EL (cell line): ENCODE measurements at places on chromosomes 5 and 9.

DNA sequence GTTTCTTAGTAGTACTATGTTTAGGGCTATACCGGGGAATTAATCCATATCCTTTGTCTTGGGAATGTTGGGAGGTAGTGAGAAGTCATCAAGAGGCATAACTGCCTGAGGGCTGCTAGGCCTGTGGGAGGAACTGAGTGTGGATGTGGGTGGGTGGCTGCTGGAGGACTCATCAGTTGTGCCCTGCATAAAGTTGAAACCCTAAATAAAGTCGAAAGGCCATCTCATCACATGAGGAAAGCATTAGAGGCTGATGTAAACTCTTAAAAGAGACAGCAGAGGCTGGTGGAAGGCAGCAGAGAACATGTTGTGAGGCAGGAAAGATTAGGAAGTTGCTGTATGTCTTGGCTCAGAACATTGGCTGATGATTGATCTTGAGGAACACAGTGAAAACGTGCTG lies 143.8 kb downstream of the MAST4 start:
- no peak for DNase-seq

DNA sequence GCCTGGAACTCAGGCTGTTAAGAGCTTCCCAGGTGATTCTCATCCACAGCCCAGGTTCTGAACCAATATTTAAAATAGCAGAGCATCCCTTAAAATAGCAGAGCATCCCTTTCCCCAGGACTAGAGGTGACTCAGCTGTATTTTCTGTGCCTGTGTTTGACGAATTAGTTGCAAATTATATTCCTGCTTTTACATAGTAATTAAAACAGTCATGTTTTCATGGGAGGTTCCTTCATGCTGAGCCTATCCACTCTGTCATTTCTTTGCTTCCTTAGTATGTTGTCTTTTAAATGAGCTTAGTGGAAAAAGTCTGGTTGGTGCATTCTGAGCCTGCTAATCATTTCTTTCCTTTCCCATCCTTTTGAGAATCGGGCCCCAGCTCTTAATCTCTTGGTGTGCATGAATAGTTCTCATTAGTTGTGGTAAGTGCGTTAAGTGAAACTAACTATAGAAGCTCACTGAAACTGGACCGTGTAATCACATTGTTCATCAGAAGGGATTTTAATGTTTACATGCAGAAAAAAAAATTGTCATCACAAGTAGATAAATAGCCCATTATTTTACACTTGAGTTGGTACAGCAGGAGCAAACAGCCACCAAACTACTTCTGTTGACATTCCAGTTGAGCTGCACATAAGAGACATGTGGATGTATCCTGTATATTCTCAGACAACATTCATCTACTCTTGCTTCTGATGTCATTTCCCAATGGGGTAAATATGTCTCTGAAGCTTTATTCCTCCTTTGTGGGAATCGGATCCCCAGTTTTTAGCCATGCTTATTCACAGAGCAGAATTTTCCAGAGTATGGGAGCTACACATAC lies 596.9 kb upstream of the WWC1 start:
- DNase-seq = no peak

DNA sequence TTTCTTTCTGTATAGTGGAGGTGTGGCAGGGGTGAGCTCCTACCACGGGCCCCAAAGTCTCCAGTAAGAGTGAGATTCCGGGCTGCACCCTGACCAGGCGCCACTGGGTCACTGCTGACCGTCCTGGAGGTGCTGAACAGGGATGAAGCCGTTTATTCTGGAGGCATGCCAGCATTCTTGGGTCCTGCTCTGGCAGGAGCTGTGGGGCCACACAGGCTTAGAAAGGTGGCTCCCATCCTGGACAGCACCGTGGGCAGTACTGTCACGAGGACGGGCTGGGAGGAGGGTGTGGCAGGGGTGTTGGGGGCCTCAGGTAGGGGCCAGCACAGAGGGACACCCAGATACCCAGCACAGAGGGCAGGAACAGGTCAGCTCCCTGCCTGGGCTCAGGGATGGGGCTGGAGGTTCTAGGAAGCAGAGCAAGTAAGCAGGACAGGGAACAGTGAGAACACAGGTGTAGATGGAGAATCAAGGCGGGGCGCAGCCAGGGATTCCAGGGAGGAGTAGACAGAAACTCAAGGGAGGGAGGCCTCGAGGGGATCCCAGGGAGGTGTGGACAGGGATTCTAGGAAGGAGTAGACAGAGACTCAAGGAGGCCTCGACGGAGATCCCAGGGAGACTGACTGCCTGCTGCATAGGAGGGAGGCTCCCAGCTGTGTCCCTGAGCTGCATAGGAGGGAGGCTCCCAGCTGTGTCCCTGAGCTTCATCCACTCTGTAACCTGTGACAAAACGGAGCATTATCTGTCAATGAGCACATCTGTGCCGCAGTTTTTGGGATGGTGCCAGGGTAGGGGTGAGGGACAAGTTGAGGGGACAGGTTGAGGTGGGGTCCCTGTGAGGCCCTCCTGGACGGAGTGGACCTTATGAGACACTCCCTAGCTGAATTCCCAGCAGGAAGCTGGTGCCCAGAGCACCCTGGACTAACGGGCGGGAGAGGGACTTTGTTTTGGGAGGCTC lies 1.1 kb upstream of the PLEKHG4B start:
- peak; percentile 32 for DNase-seq

GRCh38 chr9:72139226-72139625 lies 10.0 kb upstream of the GDA start:
- DNase-seq = no peak

GRCh38 chr5:57592236-57592635 lies 109.6 kb upstream of the ACTBL2 start:
- no peak for DNase-seq

DNA sequence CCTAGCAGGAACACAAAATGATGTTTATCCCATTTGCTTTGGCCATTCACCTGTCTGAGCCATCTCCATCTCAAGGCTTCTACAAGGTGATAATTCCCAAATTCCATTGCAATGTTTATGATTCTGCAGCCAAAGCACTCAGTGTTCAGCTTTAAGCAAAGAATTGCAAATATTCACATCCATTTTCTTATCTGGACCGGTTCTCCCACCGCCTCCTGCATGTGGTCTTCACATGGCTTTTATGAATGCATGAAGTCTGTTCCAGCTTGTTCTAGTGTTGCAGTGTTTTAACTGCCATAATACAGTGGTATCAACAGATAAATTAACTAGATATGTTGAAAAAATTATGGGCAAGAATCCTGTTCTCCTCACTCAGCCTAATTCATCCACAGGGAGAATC lies 443.0 kb upstream of the KLF4 start:
- no peak for DNase-seq

- DNase-seq = no peak
These were observed 37.4 kb downstream of the TNFAIP8 start for GRCh38 chr5:119393201-119393691.

- peak; percentile 61 for DNase-seq
These were observed at the start of gene EFNA5 for GRCh38 chr5:107670932-107671741. Gene EFNA5, minus strand, starts transcription at chr5:107670937.

- DNase-seq = no peak
These were observed 27.1 kb downstream of the MTMR12 start for GRCh38 chr5:32285510-32286138.

DNA sequence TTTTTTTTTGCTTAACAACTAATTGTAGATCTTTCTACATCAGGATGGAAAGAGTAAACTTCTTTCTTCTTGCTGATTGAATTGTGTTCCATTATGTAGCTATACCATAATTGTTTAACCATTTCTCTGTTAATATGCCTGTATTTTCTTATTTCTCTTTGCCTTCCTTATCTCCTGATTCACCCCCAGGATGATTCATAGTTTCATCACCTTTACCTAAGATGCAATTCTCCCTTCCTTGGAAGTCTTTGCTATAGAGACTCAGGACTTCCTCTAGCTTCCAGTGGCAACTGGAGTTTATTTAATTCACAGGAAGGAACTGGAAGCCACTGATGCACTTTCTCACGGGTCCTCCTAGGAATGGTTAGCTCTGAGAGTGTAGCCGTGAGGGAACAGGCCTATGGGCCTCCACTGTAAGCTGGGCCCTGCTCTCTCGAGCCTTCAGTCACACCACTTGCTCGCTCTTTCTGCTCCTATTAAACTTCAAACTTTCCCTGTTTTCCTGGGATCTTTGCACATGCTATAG lies 83.1 kb downstream of the FGF1 start:
- no peak for DNase-seq

DNA sequence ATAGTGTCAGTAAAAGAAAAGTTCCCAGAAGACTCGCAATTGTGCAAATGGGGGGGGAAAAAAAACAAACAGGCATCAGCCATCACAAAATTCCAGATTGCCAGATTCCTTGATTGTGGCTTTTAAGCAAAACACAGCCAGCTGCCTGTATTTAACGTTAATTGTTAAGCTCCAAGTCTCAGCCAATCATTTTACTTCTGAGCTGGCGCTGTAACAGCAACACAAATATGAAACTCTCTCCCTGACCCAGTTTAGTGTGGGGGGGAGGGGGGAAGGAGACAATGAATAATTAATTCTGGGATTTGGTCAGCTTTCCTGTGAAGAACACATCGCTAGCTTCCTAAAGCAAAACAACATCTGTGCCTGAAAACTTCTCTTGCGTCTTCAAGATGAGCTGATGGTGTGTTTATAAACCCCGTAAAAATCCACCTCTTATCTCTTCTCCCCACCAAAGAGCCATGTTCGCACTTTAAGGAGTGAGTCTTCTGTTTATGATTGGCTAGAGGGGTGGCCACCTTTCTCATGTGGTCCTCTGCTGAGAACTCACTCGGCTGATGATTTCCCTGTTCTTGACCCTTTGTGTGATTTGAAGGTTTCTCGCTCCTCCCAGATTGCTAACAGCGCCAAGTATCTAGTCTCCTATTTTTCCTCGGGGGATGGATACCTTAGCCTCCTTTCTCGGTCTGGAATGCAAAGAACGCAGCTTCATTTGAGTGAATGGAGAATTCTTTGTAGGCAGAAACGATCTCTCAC lies 160.2 kb upstream of the DAPK1 start:
- DNase-seq = peak; percentile 33

- no peak for DNase-seq
These were observed 1124.6 kb downstream of the DTWD2 start for GRCh38 chr5:117863586-117864296.
